ENCODE measurements at places on chromosomes 4 and X. TPM values are rescaled to one million over a fixed set of nuclear protein-coding genes. Genes with fewer than 3 reads are reported as not detected.

The AR gene
- 13.9 TPM for polyA plus RNA-seq

The MAGED4B gene
- polyA plus RNA-seq: 44.9 TPM

The ARL9 gene
- polyA plus RNA-seq: 0.23 TPM

The MAP9 gene
- 7.4 TPM for polyA plus RNA-seq

The HSFX2 gene
- polyA plus RNA-seq: 0.29 TPM

The MBNL3 gene
- 1.3 TPM for polyA plus RNA-seq

The CDS1 gene
- polyA plus RNA-seq: 0.01 TPM

The VEGFC gene
- 47.7 TPM for polyA plus RNA-seq

The ESX1 gene
- not detected for polyA plus RNA-seq

The ERCC6L gene
- 0.94 TPM for polyA plus RNA-seq

The JAKMIP1 gene
- polyA plus RNA-seq: not detected

The RTL9 gene
- 0.18 TPM for polyA plus RNA-seq

The FSTL5 gene
- polyA plus RNA-seq: not detected

The RASSF6 gene
- polyA plus RNA-seq: not detected

The SPANXN4 gene
- not detected for polyA plus RNA-seq

DNA sequence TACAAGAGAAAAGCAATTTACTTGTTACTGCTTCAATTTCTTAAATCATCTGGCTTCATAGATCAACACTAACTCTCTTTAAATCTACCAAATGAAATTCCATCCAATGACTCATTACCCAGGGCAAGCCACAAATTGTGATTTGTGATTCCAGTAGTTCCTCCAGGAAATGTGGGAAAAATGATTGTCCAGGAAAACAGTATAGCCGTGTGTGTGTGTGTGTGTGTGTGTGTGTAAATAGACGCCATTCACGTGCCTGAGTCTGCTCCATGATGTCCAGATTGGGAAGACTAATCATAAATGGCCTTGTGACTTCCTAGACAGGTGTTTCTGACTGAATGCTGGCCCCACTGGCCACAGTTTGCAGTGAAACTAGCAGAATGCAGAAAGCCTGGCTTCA, 121.3 kb downstream of the HS6ST2 start:
- DNase-seq: no peak

- DNase-seq: no peak
These were observed 2.6 kb downstream of the PNCK start for GRCh38 chrX:153670748-153671588.

GRCh38 chr4:51840781-51841180, 2.2 kb upstream of the DCUN1D4 start:
- no peak for DNase-seq

- DNase-seq: no peak
These were observed 292.5 kb downstream of the CHIC1 start for GRCh38 chrX:73855546-73855945.

- DNase-seq: no peak
These were observed 23.0 kb upstream of the CBR4 start for GRCh38 chr4:169032883-169033645.

DNA sequence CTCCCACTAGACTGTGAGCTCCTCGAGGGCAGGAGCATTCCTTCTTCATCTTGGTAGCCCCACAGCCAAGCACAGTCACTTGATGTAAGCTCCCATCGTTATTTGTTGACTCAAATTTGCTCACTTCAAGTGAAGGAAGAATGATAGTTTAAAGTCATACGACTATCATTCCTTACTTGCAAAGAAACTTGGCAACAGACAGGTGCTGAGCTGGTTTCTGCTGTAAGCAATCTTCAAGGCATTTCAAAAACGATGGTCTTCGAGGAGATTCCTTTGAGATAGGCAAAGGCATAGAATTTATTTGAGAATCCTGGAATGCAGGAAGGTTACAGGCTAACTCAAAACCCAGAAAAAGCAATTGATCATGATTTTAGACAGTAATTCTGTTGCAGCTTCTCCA, 64.8 kb downstream of the QDPR start:
- no peak for DNase-seq

GRCh38 chr4:10186228-10187214, 69.9 kb upstream of the WDR1 start:
- no peak for DNase-seq

DNA sequence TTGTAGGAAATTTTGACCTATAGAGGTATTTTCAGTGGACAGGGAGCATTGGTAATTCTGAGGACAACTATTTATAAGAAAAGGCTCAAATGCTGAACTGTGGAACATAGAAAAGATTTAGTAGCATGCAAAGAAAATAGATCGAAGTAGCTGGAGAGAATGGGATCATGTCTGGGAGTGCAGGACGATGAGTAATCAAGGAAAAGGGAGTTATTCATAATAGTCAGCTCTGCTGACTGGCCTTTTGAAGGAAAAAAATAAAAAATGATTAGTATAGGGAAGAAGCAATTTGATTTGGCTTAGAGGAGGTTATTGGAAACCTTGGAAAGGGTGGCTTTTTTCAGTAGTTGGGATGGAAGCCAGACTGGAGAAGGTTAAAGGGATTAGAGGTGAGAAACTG, 22.9 kb upstream of the ANK2 start:
- no peak for DNase-seq

DNA sequence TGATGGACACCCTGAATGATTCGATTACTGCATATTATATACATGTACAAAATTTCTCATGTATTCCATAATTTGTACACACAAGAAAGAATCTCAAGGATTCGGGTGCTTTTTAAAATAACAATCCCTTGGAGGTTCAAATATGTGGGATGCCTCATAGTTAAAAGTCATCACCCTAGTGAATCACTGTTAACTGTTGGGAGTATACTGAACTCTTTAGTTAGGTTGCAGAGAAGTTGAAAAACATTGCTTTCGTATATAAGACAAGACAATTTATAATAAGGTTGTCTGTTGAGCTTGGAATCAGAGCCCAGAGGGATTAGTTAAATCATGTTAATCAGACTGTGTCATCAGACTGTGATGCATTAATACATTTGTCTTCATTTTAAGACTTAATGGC, 15.6 kb downstream of the DCK start:
- DNase-seq: no peak

- no peak for DNase-seq
These were observed 21.4 kb downstream of the CT47C1 start for GRCh38 chrX:119093991-119094735.

DNA sequence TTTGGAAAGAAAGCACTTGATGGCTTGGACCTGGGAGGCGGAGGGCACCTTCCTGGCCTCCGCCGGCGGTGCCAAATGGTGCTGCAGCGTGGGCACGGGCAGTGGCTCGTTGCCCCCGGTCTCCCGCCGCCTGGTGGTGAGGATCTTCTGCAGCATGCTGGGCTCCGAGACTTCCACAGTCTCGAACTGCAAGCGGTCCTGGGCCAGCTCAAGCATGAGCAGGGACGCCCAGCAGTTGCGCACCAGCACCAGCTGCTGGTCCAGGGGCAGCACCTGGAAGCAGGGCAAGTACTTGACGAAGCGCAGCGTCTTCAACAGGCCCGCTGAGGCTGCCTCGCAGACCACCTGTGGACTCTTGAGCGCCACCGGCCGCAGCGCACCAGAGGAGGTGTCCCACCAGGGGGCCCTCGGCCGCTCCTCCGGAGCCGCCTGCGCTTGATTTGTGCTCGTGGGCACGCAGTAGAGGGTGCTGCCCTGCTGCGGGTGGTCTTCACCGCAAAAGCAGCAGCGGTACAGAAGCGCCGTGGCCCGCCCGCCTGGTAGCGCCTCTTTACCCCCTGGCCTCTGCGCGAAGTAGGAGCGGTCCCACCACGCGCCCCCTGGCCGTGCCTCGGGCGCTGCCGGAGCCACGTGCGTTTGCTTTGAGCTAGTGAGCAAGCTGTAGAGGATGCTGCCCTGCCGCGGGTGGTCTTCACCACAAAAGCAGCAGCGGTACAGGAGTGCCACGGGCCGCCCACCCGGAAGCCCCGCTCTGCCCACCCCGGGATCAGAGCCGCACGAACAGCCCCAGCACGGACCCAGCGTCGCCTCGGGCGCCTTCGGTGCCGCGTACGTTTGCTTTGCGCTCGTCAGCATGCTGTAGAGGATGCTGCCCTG, 689 bp downstream of the NR0B1 start:
- no peak for DNase-seq

- DNase-seq: no peak
These were observed 804.3 kb downstream of the FSTL5 start for GRCh38 chr4:161359491-161359890.

GRCh38 chr4:137543648-137544047, 11.4 kb upstream of the PCDH18 start:
- DNase-seq: no peak

DNA sequence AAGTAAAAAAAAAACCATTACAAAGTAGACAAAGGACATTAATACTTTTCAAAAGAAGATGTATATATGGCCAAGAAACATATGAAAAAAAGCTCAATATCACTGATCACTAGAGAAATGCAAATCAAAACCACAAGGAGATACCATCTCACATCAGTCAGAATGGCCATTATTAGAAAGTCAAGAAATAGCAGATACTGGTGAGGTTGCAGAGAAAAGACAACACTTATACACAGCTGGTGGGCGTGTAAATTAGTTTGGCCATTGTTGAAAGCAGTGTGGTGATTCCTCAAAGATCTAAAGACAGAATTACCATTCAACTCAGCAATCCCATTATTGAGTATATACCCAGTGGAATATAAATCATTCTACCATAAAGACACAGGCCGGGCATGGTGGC, 39.3 kb downstream of the TASL start:
- no peak for DNase-seq

GRCh38 chrX:130304587-130305368, 34.9 kb upstream of the SLC25A14 start:
- DNase-seq: no peak

GRCh38 chrX:101677028-101677427, 17.4 kb upstream of the ARMCX2 start:
- DNase-seq: no peak

- DNase-seq: no peak
These were observed 14.3 kb downstream of the ZRSR2 start for GRCh38 chrX:15804563-15804962.

DNA sequence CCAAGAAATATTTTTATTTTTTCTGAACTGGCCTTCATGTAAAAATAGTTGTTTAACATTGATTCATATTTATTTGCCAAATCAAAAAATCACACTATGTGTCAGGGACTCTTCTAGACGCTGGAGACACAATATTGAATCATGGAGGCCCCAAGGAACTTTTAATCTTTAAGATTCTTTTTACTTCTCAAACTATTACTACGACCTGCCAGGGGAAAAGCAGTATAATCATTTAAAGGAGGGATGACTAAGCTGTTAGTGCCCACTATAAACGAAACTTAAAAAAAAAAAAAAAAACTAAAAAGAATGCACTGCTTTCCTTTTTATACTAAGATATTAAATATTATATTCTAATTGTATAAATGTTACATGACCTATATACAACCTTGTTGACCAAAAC, 84.7 kb downstream of the PPA2 start:
- DNase-seq: no peak

DNA sequence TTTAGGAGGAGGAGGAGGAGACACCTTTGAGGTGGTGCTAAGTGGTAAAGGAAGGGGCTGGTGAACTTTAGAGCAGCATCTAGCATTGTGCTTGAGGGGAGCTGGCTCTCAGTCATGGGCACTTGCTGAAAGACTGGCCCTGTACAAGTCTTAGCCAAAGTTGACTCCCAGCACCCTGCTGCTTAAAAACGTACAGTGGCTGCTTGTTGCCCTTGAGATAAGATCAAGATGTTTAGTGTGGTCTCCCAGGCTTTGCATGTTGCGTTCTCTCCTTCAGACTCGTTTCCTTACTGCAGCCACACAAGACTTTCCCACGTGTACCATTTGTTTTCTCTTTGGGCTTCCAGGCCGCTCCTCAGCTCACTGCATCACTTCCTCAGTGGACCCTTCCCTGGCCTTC, 1.8 kb downstream of the MED28 start:
- DNase-seq: no peak

GRCh38 chr4:8185930-8186329, 13.2 kb upstream of the SH3TC1 start:
- no peak for DNase-seq

- DNase-seq: no peak
These were observed 32.7 kb upstream of the PROM1 start for GRCh38 chr4:16116493-16116990.

- no peak for DNase-seq
These were observed 116.7 kb downstream of the FAM53A start for GRCh38 chr4:1567519-1567807.

DNA sequence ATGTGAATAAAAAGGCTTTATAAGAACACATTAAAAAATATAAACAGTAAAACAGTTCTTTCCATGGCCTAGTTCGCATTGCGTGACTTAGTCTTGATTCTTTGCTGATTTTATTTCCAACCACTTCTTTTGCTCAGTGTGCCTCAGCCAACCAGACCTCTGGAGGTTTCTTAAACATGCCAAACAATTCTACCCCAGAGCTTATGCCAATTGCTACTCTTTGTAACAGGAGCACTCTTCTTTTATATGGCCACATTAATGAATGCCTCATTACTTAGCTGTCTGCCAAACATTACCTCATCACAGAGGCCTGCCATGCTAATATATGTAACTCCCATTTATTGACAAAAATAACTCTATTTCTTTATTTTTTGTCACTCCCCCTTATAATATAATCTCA, 202.3 kb downstream of the NDST4 start:
- DNase-seq: no peak

- DNase-seq: no peak
These were observed 9.5 kb downstream of the DOK7 start for GRCh38 chr4:3472411-3473141.

DNA sequence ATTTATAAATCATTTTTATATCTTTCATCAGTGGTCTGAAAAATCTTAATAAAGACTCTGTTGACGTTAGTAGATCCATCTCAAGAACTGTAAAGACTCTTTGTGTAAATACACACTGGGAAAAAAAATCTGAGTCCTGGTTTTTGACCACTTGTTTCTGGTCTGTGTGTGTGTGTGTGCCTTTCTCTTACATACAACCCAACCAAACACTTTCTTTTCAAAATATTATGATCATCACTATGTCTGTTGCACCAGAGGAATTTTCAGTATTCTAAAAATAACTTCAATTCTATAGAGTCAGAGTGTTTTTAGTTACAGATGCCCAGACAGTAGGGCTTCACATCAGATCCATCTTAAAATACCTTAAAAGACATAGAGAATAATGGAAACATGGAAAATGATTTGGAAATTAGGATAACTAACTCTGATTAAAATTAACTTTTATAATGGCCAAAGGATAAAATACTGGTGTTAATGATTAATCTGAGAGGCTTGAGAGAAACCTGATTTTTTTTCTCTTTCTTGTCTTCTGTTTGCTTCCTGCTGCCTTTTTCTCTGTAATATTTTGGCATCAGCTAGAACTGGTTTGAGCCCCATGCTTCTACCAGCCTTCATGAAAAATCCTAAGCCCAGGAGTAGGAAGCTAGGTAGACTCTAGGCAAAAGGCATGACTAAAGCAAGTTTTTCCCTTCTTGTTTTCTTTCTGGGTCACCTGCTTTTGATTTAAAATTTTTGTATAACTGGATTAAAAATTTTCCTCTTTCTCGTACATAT, 99.7 kb downstream of the ATXN3L start:
- DNase-seq: no peak

DNA sequence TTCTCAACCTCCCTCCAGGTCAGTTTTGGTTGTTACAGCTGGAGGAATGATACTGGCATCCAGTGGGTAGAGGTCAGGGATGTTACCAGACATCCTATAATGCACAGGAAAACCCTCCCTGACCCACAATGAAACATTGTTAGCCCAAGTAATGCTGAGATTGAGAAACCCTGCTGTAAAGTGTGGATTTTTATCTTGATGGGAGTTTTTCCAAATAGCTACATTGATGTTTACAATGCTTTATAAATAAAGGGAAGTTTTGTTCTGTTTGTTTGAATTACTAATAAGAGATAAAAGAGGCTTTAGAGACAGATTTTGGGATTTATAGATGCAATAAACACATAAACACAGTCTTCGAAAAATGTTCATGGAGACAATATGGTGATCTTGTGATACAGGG, 194.0 kb upstream of the NUDT6 start:
- DNase-seq: no peak

- DNase-seq: no peak
These were observed 292.8 kb downstream of the RAPGEF2 start for GRCh38 chr4:159395693-159396092.

Measured in BJ (cell line).